ENCODE measurements at places on chromosomes 7 and 10.

GRCh38 chr7:27518561-27519350, 143.9 kb downstream of the HIBADH start:
- no peak for ATAC-seq

DNA sequence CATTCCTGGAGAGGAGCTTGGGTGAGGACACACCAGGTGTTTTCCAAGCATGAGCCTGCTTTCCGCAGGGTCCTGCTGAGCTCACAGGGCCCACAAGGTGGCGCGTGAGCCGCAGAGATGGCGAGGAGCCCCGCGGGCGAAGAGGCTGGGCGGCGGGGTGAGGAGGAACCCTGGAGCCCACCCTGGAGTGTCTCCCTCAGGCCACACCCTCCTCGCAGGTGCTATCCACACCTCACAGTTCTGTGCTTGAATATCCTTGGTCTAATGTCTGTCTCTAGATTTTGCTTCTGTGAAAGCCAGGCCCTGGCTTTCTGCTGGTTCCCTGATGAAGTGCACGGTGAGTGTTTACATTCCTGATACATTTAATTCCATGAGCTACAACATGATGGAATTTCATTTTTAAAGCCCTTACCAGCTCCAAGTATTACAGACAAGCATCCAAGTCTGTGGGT, 433.6 kb downstream of the ACTR3B start:
- no peak for ATAC-seq

DNA sequence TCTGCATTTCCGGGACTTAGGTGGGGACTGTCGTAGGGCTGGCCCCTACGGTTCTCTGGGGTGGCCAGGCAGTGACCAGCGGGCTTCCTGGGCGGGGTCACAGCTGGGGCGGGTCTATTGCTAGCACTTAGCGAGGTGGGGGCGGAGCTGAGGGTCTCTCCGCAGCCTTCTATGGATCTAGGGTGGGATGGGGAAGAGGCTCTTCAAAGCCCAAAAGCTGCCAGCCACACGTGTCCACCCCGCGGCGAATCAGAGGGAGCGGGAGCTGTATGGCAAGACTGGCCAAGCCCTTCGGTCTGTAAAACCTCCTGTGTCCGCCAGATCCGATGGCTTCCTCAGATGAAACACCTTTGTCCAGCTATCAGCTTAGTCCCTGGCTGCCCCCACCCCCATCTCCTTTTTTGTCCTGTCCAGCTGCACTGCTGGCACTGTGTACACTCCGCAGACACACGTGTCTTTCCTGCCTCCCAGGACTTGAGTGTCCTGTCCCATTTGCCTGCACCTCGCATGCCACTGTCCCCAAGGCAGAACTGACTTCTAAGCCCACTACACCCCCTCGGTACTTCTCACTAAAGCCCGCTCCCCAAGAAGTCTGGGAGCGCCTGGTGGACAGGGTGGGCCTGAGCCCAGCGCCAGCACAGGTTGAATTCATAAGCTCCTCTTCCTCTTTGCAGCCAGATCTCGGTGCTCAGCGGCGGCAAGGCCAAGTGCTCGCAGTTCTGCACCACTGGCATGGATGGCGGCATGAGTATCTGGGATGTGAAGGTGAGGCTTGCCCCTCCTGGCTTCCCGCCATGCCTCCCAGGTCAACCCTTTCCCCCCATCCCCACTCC, 14.8 kb downstream of the PDAP1 start:
- ATAC-seq = no peak

DNA sequence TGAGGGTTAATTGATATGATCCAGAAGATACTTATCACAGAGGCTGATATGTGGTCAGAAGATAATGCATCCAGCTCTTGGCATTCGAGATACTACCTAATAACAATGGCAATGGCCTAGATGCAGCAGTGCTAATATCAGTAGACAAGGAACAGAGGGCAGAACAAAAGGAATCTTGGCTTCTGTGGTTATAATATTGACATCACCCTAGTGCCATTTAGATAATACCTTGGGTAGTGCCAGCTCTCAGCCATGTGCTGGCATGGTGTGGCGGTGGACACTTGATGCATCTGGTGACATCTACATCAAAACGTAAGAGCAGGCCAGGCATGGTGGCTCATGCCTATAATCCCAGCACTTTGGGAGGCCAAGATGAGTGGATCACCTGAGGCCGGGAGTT, 101.8 kb downstream of the CALN1 start:
- no peak for ATAC-seq

DNA sequence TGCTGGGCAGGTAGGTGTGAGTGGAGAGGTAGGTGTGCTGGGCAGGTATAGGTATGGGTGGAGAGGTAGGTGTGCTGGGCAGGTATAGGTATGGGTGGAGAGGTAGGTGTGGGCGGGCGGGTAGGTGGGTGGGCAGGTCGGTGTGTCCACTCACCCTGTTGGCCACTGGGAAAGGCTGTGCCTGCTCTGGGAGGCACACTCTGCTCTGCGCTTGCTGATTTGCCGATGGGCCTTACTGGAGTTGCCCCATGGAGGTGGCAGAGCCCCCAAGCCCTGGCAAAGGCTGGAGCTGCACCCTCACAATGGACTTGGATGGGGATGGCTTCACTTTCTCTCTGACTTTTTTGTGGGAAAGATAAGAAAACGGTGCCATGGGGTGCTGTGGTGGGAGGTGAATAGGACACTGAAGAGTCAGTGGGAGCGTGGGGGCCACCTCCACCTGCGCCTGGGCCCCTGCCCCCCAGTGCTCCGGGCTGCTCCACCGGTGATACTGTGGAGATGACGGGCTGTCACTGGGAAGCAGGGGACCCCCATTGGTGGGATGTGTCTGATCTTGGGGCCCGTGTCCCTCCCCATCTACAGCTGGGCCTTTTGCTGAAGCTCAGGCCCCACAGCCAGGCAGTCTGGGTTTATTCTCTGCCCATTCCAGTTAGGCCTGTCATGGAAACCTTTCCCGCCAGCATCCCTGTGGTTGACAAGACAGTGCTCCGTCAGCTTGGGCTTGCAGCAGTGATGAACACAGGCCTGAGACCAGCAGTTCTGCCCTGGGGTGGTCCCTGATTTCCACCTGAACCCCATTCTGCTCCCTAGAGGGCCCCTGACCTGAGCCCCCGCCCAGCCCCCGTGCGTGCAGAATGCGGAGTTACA, 75.0 kb downstream of the NKX6-2 start:
- no peak for ATAC-seq

- ATAC-seq = no peak
Observed at GRCh38 chr10:108250936-108251620, 1086.6 kb upstream of the SORCS1 start.

GRCh38 chr10:98391578-98391991, 23.4 kb downstream of the PYROXD2 start:
- ATAC-seq = peak; percentile 41

GRCh38 chr7:143455491-143455890, 12.2 kb downstream of the TAS2R60 start:
- no peak for ATAC-seq
